ENCODE measurements at places on chromosomes 1 and 21. TPM values are rescaled to one million over a fixed set of nuclear protein-coding genes. Genes with fewer than 3 reads are reported as not detected.

DNA sequence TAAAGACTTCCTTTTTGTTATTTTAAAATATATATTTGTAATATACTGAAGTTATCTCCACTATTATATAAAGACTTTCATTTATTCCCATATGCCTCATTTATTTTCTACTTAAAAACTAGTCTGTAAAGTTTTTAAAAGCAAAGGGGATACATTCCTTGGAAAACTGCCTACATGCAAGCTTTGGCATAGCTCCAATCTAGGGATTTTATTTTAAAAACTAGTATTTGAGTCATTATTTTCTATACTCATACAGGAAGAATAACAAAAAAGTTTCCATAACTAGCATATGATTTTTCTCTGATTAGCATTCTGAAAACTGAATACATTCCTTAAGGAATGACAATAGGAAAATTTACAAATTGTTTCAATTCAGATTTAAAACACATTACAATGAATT, 88.9 kb downstream of the COL24A1 start:
- no peaks in the 10 kb centered on the region for H3K36me3 ChIP-seq
- no peak for DNase-seq
- H3K4me3 ChIP-seq: no peak overlapping the region
- no peak overlapping the region for H3K27ac ChIP-seq

- peaks cover 44% of the 10 kb centered on the region for H3K36me3 ChIP-seq
- no peak overlapping the region for H3K4me3 ChIP-seq
- H3K4me1 ChIP-seq: peaks cover 32% of the 10 kb centered on the region
- peak; percentile 88 for DNase-seq
- no peak overlapping the region for H3K27ac ChIP-seq
Observed at GRCh38 chr1:33298623-33299277, 22.1 kb downstream of the A3GALT2 start.

DNA sequence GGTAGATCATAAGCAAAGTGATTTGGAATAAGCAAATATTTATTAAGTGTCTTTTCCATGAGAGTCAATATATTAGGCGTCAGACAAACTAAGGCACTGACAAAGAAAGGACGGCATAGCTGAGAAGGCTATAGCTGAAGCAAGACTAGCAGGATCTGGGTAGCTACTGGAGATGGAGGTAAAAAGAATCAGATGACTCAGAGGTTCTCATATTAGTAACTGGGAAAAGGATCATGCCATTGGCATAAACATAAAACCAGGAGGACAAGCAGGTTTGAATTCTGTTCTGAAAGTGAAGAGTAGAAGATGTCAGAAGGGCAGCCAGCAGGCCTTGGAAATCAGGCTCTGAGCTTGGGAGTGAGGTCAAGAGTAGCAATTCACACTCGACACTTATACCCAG, 531.9 kb downstream of the PTPRC start:
- H3K36me3 ChIP-seq: no peaks in the 10 kb centered on the region
- no peak overlapping the region for H3K4me3 ChIP-seq
- DNase-seq: no peak
- no peak overlapping the region for H3K27ac ChIP-seq

GRCh38 chr1:35030756-35031446, 844 bp downstream of the ZMYM6 start:
- H3K27ac ChIP-seq: peak overlapping the region; percentile 93
- H3K27me3 ChIP-seq: no peaks in the 10 kb centered on the region
- H3K4me1 ChIP-seq: peaks cover 14% of the 10 kb centered on the region

DNA sequence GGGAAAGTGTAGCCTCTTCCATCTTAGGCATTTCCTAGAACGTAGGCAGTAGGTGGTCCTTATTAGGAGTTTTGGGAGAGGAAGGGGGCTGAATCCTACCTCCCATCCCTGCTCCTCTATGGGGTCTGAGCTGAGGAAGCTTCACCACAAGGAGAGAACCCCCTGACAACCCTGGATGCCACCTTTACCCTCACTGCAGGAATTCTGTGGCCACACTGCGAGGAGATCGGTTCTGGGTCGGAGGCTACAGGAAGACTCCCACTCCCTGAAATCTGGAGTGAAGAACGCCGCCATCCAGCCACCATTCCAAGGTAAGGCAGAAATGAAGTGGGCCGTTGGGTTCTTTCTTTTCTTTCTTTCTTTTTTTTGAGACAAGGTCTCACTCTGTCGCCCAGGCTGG, 1.5 kb downstream of the MX1 start:
- peaks cover 4% of the 10 kb centered on the region for H3K4me1 ChIP-seq
- peaks cover 27% of the 10 kb centered on the region for H3K36me3 ChIP-seq
- H3K27ac ChIP-seq: no peak overlapping the region

COL16A1 gene
- 28.9 TPM for total RNA-seq
